Stimulated activated CD8-positive, alpha-beta memory T cell treated with anti-CD3 and anti-CD28 coated beads, Interleukin-2, amount 100 ng/mL, for 1 hour (primary cell): ENCODE measurements at places on chromosomes 12 and 14.

GRCh38 chr12:65327207-65328076 lies 49.0 kb downstream of the MSRB3 start:
- DNase-seq, result no peak

GRCh38 chr12:101414533-101415119 lies 7.1 kb upstream of the ARL1 start:
- no peak for DNase-seq

- DNase-seq, result no peak
Measured at GRCh38 chr12:97801471-97802059, 339.0 kb downstream of the RMST start.

DNA sequence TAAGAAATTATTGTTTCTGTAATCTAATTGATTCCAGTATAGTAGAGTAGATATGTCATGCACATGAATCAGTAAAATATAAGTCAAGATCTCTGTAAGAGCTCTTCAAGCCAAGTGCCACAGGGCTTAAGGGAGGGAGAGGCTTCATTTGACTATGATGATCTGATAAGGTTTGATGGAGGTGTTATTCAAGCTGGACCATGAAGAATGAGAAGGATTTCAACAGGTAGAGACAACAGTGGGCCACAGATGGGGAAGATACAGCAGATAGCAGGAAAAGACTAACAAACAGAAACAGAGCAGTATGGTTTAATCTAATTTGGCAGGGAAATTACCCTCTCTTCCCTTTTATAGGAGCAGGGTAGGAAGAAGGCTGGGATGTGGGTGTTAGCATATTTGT lies 40.6 kb upstream of the FKBP4 start:
- DNase-seq, result no peak

GRCh38 chr12:57864442-57865083 lies 18.0 kb upstream of the CTDSP2 start:
- no peak for DNase-seq

GRCh38 chr12:122870867-122871664 lies 24.9 kb downstream of the VPS37B start:
- DNase-seq, result no peak

- no peak for DNase-seq
Measured at GRCh38 chr14:92513966-92514843, 624 bp downstream of the RIN3 start.

- no peak for DNase-seq
Measured at GRCh38 chr14:38837343-38838048, 265.5 kb downstream of the SEC23A start.

DNA sequence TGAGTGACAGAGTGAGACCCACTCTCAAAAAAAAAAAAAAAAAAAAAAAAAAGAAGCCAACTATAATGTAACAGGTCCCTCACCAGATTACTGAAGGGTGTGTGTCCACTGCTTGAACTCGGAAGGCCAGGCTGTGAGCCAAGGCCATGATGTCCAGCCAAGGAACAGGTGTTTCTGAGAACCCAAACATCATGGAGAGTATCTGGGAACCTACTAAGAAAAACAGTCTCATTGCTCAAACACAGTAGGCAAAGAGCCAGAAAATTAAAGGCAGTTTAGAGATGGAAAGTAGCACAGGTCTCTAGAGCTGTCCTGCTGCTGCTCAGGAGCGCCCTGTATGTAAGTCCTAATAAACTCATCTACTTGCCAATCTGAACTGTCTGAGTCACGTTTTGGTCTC lies 12.5 kb upstream of the MAP4K5 start:
- DNase-seq, result no peak

- no peak for DNase-seq
Measured at GRCh38 chr12:49578471-49579112, 10.7 kb upstream of the MCRS1 start.

DNA sequence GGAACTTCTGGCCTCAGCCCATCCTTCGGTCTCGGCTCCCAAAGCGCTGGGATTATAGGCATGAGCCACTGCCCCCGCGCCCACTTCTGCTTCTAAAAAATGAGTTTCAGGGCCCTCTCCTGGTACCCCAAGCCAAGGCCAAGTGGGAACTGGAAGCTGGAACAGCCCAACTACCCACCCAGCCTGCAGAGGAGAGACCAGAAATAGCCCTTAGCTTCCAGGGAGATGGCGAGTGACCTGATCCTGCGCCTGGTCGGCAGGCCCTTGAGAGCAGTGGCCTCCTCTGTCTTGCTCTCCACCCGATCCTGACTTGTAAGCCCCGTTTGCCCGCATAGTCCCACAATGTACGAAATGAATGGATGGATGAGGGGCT lies 31.2 kb upstream of the PLEKHG6 start:
- no peak for DNase-seq

DNA sequence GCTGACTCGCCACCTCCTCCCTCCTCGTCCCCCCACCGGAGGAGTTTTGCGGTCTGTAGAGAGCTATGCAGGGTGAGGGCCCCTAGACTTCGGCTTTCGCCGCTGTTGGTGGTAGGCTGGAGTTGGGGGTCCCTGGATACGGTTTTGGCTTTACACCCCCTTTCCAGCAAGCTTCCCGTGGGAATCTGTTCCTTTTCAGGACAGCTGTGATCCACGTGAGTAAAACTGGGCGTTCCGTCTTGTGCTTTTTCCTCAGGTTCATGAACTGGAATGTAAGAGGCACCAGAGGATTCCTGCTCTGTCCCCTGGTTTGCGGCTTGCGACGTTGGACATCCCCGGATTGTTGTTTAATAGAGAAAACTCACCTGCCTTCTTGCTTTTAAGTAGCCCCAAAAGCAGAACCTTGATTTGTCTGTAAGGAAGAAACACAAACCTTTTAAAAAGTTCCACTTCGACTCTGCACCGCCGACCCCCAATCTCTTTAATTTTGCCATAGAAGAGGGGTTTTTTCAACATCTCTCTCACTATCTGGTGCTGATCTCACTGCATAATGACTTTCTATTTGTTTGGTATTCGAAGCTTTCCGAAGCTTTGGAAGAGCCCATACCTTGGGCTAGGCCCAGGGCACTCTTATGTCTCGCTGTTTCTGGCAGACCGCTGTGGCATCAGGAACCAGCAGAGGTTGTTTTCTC lies 490 bp downstream of the PRORP start:
- no peak for DNase-seq

- no peak for DNase-seq
Measured at GRCh38 chr12:100692502-100692901, 102.1 kb upstream of the ANO4 start.

GRCh38 chr14:60905923-60906322 lies 75.0 kb downstream of the TRMT5 start:
- DNase-seq, result no peak

DNA sequence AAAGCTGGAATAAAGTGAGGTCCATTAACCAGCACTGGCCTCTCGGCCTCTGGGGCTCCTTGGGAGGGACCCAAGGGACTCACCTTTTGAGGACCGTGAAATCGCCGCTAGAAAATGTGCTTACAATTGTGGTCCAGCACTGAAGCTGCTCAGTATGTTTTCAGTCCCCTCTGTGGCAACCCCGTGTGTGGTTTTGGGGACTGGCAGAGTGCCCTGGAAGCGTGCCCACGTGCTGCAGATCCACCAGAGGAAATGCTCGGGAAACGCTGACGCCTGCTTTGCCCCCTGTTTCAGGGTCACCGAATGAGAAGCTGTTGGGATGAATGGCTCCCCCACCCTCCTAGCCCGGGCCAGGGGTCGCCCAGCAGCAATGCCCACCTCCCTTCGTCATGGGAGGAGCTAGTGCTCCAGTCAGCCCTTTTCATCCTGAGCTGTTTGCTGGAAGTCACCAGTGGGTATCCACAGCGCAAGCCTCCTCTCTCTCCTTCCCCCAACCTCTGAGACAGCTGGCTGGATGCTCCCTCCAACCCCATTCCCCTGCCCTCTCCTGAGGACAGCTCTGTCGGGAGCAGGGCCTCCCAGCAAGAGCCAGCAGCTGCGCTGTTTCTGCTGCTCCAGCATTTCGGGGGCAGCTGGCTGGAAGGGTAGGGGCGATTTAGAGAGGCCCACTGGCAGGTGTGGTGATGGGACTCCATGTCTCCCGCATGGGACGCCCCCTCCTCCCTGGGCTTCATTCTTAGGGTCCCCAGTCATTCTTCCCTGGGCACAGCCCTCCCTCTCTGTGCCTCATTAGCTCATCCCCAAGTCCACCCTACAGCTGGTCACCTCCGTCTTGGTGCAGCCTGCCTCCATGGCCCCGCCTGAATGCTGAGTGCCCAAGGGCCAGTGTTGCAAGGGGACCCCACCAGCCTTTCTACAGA lies 33.2 kb upstream of the PPP1R13B start:
- no peak for DNase-seq

DNA sequence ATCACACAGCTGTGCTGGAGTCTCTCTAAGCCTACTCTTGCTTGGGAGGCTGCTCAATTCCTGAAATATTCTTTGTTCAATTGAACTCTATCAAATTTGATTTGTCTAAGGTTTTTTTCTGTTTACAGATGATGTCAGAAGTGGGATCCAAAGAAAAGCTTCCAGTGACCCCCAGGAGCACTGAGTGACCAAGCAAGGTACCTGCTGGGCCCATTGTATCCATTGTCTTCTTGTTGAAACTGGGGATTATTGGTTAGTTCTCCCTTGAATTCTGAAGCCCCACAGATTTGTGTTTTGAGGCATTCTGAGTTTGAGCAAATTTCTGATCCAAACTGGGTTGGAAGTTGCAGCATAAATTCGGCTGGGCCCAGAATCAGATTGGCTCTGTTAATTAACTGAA lies 64.6 kb downstream of the MYF5 start:
- DNase-seq, result no peak

DNA sequence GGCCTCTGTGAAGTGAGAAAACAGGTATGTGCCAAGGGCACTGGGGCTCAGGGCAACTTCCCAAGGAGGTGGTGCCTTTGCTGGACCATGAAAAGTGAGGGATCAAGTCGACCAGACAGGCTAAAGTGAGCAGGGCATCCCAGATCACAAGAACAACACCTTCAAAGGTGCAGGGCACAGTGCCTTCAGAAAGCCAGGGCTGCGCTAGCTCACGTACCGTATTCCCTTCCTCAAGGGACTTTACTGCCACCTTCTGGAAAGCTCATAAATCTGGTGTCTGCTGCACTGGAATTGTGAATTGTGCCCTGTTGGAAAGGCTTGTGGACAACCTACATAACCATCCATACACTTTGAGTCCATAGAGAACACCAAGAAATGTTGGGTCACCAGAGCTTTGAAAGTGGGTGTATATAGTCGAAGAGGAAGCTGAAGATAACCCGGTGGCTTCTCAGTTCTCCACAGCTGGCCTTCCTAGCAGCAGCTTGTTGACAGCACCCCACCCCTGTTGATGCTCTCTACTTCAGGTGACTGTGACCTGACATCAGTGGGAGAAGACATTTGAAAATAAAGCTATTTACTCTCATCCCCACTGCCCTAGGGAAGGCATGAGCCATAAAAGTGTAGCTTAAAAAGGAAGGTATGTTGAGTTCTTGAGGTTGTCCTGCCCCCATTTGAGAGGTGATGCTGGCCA lies 24.5 kb downstream of the FIGNL2 start:
- DNase-seq, result no peak

DNA sequence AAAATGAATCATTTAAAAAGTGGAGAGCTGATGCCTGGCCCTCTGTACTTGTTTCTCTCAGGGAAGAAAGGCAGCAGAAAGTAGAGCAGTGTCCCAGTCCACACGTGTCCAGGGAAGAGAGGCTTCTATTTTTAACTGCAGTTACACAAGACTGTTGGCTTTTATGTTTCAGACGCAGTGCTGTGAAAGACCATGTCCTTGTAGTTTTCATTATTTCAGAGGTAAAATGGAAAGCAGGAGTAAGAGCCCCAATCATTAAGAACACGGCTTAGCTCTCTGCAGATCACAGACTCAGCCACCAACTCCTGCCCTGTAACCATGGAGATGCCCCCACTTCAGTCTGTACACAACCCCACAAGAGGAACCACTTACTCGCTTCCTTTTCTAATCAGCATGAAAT lies 336.3 kb downstream of the DAD1 start:
- no peak for DNase-seq

DNA sequence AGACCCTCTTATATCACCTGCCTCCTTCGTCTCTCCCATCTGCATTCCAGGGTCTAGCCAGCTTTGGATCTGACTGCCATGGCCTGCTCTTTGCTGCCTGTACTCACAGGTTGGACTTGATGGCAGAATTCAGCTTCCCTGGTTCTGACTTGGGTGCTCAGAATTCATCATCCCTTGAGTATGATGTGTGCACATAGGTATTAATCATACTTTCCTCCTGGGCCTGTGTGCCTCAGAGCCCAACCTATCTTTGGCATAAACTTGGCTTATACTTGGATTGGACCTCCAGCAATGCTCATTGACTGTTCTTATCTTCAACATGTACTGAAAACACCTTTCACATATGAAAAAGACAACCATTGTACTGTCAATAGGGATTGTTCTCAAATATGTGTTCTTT lies 70.7 kb upstream of the LMNTD1 start:
- DNase-seq, result no peak

- DNase-seq, result no peak
Measured at GRCh38 chr14:66043921-66044320, 442.2 kb upstream of the CCDC196 start.

DNA sequence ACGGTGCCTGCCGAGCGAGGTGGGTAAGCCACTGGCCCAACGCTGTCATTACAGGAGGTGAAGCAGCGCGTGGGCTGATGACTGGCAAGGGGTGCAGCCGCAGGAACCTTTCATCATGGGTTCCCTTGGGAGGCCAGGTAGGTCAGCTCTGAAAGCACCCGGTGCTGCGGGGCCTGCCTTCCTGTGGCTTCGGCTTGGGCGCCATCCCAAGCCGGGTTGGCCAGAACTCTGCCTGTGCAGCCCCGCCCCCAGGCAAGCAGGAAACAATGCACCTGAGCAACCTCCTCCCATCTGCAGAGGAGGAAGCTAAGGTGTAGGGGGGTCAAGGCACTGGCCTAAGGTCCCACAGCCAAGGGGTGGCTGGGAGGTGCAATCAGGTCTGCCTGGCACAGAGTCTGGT lies 20.0 kb upstream of the HHIPL1 start:
- no peak for DNase-seq

GRCh38 chr14:95356245-95356869 lies 36.6 kb upstream of the CLMN start:
- DNase-seq, result no peak

- no peak for DNase-seq
Measured at GRCh38 chr14:49553106-49553505, 33.1 kb downstream of the RPS29 start.

DNA sequence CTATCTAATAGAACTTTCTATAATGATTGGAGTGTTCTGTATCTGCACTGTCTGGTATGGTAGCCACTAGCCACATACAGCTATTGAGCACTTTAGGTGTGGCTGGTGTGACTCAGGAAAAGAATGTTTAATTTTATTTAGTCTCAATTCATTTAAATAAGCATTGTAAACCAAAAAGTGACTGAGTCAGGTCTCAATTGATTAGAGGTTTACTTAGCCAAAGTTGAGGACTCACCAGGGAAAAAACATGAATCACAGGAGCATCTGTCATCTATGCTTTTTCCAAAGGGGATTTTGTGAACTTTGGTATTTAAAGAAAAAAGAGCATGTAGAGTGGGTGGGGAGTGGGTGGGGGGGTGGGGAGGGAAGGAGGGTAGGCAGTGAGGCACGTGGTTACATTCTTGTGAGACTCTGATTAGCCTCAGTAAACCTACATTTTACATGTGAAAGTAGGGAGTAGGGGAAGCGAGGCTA lies 473.1 kb downstream of the ATP23 start:
- DNase-seq, result no peak
